Astrocyte of the cerebellum (primary cell): ENCODE measurements at places on chromosomes 7 and 10.

GRCh38 chr7:157386979-157387800 is 50.4 kb downstream of the DNAJB6 start:
- DNase-seq, result peak; percentile 37

DNA sequence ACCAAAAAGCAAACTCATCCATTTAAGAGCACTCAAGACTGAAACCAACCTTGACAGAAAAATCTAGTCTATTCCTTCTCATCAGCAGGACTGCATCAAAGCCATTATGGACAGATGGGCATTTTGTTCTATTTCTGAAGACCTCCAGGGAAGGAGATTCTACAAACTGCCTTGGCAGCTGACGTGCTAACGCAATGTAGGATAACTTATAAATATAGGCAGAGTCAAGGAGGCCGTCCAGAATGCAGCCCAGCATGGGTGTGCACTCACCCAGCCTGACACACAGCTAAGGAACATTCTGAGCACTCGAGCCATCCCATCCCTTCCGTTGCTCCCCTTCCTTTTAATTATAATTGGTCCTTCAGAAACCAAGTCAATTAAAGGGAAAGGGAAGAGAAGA is 25.3 kb upstream of the NEBL start:
- DNase-seq, result no peak

GRCh38 chr7:1413936-1414639 is 45.2 kb downstream of the MICALL2 start:
- no peak for DNase-seq

DNA sequence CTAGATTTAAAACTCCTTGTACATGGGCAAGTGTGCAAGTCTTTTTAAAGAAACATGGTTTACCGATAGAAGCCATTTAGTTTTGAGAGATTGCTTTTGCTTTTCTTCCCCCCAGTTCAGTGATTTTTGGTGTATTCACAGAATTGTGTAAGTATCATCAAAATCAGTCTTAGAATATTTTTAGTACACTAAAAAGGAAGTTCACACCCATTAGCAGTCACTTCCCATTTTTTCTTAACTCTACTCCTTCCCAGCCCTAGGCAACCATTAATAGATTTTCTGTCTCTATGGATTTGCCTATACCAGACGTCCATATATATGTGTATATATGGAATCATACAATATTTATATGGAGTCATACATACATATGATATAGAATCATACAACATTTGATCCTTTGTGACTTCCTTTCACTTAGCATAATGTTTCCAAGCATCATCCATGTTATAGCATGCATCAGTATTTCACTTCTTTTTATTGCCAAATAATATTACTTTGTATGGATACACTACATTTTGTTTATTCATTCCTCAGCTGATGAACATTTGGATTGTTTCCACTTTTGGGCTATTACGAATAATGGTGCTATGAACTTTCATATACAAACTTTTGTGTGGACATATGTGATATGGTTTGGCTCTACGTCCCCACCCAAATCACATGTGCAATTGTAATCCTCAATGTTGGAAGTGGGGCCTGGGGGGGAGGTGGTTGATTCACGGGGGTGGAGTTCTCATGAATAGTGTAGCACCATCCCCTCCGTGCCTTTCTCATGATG is 16.5 kb upstream of the ARL4A start:
- no peak for DNase-seq

- DNase-seq, result peak; percentile 97
These were observed 75.1 kb downstream of the MAD1L1 start for GRCh38 chr7:2157473-2158279.

DNA sequence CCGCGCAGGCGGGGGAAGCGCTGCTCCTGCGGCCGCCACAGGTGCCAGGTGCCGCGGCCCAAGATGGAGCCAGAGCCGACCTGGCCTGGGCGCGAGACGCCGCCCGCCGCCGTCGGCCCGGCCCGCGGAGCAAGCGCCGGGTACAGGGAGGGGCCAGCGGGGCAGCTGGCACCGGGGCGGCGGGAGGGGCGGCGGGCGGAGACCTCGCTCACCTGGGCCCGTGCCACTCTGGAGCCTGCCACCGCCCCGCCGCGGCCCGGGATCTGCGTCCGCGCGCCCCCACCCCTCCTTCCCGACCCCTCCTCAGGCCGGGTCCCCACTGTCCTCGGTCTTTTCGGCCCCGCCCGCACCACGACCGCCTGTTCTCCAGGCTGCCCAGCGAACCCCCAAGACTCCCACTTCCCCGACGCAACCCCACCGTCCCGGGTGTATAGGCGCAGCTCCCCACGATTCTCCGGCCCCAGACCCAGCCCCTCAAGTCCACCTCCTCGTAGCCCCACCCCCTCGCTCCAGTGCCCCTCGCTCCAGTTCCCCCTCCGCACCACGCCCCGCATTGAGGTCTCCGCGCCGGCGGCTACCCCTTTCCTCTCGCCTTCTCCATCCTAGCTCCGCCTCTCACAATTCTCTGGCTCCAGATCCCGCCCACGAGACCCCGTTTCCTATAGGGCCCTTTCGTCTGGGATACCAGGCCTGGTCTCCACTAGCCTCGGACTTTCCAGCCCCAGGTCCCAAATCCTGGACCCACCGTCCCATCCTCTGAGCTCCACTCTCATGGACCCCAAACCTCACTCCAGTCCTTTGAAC is at the start of gene GPRIN2:
Gene GPRIN2 (minus strand): TSS at position 144 of the 804 bp plus-strand sequence. CDS start 5,922 bp downstream, outside the sequence.
- no peak for DNase-seq

GRCh38 chr10:66795866-66796265 is 130.0 kb upstream of the LRRTM3 start:
- peak; percentile 37 for DNase-seq

GRCh38 chr10:92729886-92730285 is 40.1 kb downstream of the HHEX start:
- no peak for DNase-seq

- DNase-seq, result no peak
These were observed 45.9 kb downstream of the MCMBP start for GRCh38 chr10:119826771-119827170.

DNA sequence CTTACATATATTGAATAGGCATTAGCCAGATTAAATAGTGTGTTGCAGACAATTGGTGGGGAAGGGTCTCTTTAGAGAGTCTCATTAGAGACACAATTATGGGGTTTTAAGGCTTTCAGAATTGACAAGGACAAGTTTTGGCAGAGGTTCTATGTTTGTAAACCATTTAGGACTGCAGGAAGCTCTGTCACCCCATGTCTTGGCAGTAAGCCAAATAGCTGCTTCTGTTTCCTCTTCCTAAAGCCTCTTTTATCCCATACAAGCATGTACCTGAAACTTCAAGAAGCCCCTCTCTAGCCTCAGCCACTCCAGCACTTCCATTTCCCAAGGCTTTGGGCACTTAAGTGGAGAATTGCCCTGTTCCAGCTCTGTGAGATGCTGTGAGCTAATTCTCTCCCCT is 21.8 kb upstream of the LRRC4 start:
- no peak for DNase-seq

DNA sequence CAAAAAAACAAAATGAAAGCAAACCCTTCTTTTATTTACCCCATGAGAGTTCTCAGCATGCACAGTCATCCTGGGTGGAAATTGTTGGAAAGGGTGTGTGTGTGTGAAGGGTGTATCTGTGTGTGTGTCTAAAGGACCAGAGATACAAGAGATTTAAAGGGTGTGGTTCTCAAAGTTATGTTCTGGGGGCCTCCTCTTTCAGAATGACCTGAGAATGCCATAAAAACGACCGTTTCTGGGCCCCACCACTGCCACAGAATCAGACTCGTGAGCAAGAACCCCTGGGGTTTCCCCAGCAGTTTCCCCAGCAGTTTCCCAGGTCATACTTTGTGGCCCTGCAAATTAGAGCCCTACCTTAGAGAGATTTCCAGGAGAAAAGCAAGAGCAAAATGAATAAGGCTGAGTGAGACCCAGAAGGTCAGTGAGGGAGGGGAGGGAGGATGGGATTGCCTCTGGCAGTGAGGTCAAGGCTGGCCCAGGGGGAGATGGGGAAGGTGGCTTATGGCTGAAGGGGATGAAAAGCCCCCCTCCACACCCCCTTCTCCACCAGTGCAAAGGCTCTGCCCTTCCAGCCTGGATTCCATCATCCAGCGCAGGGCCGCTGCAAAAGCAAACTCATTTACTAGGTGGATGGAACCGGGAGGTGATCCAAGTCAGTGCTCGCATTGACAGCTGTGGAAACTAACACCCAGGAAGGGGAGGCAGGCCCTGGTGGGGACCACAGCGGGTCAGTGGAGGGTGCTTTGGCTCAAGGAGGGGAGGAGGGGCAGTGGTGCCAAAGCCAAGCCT is 10.2 kb downstream of the PYROXD2 start:
- no peak for DNase-seq

DNA sequence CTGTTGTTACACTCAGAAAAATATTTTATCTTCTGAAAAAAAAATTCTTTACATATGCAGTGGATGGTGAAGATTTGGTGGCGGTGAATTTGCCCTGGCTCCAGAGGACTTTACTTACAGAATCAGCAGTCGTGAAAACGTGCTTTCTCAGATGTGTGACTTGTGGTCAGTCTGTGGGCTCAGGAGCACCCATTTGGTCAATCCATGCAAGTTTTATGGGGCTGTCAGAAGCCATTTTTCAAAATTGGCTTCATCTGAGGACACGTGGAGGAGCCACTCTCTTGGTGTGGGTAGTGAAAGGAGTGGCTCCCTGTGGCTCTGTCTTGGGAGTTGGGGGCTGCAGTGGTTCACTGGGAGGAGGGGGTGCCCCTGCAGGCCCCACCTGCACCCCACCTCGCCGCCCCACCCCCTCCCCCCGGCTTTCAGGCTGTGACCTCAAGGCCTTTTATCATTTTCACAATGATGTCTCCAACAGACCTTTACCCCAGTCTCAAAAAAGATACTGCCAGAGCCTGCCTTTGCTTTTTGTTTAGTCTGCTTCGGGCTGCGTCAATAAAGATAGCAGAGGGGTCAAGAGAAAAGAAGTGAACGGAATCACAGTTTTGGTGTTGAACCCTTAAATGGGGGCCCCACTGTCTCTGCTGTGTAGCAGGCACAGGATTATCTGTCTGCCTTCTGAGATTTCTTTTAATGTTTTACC is 137.4 kb downstream of the MGMT start:
- no peak for DNase-seq

- DNase-seq, result no peak
These were observed 93.0 kb downstream of the ABLIM1 start for GRCh38 chr10:114565066-114565465.

- DNase-seq, result no peak
These were observed 23.0 kb downstream of the BZW2 start for GRCh38 chr7:16668978-16669377.

- no peak for DNase-seq
These were observed 151.2 kb upstream of the PCBD1 start for GRCh38 chr10:71039551-71039950.

DNA sequence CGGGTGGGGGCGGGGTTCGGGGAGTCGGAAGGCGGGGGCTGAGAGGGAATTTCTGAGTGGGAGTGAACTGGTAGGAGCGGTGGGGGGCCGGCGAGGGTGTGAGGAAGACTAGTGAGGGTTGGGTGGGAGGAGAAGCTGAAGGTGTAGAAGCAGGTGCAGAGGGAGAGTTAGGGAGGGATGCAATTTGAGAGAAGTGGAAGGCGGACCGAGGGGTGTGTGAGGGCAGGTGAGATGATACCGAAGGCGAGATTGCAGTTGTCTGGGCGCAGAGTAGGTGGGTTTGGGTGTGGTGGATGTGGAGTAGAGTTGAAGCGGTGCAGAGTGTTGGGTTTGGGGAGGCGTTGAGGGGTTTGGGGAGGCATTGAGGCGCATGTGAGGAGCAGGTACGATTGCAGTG is 643 bp downstream of the KAT6B start:
- no peak for DNase-seq

- DNase-seq, result no peak
These were observed 11.1 kb downstream of the C10orf62 start for GRCh38 chr10:97600616-97601015.

GRCh38 chr10:28201410-28202400 is 101.2 kb downstream of the MPP7 start:
- no peak for DNase-seq

DNA sequence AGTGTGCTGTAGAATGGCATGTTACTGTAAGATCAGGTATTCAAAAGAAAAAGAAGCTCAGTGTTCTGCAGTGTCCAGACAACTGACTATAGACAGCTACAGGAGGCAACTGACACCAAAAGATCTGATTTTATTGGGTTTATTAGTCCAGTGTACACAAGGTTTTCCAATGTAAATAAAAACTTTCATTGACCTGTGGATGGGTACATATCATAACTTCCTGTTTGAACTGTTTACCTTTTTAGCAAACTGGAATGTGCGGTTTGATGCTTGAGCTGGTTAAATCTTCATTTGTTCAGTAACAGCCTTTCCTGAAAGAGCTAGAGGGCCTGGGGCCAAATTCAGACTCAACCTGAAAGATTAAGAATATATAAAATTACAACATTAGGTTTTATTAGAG is 172.6 kb upstream of the SP8 start:
- DNase-seq, result no peak

GRCh38 chr10:102112210-102112817 is 7.9 kb downstream of the LDB1 start:
- no peak for DNase-seq

DNA sequence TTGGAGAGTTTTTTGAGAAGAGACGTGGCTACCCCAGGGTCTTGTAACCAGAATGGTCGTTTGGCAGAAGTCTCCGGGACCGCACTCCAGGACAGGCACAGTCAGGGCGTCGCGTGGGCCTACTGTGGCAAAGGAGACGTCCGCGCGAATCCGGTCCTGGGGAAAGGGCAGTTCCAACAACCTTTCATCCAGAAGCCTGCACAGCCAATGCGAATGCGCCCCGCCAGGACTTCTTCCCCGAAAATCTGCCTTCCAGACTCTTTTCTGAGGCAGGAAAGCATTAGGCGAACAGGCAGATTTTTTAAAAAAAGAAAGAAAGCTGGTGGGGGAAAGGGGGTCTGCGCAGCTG is 2.0 kb downstream of the HPSE2 start:
- no peak for DNase-seq
